ENCODE measurements at places on chromosomes 16 and 17. TPM values are rescaled to one million over a fixed set of nuclear protein-coding genes. Genes with fewer than 3 reads are reported as not detected.

- no peak for DNase-seq
Observed at GRCh38 chr17:59365383-59365981, 34.0 kb downstream of the YPEL2 start.

DNA sequence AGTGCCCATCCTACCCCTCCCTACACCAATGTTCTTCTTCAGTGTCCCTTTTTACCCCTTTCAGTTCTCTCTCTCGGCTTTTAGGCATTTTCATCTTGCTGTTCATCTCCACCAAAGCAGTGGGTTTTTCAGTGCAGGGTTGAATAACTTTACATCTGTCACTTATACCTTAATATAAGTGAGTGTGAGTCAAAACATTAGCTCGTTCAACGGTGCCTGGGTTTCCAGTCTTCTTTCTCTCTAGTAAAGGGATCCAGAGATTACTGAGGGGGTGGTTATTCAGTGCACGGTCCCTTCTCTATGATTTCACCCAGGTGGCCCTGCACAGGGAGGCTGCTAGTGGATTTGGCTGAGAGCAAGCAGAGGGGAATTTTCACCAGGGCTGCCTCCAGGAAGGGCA is 210.6 kb upstream of the CDH5 start:
- DNase-seq = no peak

DNA sequence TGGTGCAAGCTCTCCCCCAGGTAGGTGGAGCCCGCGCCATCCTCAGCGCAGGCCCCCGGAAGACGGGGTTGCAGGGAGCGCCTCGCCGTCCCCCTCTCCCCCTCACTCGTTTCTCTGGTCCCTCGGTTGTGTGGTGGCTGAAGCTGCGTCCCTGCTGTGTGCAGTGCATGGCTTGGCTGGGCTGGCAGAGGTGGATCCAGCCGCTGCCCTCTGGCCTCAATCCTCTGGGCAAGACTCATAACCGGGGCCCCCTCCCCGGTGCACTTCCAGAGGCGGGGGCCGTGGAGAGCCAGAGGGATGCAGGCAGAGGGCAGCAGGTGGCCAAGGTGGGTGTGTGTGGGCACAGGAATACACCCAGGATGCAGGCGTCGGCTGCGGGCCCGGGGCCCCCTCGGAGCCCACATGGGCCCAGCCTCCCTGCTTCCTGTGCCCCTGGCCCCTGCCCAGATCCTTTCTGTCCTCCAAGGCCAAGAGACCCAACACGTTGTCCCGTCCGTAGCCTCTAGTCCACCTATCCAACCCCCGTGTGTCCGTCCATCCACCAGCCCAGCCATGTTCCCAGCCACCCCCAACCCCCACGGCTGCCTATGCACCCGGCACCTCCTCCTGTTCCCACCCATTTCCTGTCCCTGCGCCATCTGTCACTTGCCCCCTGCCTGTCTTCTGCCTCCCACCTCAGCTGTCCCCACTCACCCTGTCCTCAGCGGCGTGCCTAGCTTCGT is 9.3 kb downstream of the TPSG1 start:
- DNase-seq = no peak

- no peak for DNase-seq
Observed at GRCh38 chr16:89187770-89188392, 12.5 kb downstream of the SLC22A31 start.

- DNase-seq = no peak
Observed at GRCh38 chr17:56351675-56352074, 198.4 kb downstream of the ANKFN1 start.

The SLC9A5 gene
- 0.42 TPM for total RNA-seq

The HOXB1 gene
- not detected for total RNA-seq

The SLC5A2 gene
- 0.34 TPM for total RNA-seq

- DNase-seq = no peak
Observed at GRCh38 chr17:81405411-81405872, 10.2 kb downstream of the BAHCC1 start.

DNA sequence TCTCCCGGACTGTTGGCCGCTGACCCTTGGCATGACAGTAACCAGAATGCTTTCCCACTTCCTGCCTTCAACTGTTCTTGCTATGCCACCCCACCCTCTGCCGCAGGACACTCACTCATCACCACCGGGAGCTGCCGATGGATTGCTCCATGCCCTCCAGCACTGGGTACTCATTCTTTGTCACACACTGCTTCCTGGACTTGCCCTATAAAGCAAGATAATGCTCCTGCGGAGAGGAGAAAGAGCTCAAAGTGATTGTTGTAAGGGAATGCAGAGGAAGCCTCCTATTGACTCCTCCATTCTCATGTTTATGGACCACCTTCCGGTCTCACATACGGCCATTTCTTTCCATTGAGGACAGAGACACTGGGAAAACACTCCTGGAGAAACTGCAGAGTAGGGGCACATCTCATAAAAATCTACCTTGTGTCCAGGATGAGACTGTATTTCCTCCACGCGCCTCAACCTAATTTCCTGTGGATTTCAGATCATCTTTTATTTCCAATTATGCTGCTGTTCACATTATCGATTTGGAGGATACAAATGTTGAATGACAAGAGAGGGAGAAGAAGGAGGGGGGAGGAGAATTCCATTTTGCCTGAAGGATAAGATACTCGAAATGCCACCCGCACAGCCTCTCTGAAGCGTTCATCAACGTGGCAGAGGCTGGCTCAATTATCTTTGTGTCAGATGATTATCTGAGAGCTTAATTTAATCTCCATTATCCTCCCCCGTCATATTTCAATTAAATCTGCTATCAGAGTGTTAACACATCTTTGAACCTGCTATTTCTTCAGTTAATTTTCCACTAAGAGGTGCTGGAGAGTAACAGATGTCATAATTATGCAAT is 486.1 kb upstream of the SALL1 start:
- DNase-seq = no peak

The PPY gene
- total RNA-seq = not detected

DNA sequence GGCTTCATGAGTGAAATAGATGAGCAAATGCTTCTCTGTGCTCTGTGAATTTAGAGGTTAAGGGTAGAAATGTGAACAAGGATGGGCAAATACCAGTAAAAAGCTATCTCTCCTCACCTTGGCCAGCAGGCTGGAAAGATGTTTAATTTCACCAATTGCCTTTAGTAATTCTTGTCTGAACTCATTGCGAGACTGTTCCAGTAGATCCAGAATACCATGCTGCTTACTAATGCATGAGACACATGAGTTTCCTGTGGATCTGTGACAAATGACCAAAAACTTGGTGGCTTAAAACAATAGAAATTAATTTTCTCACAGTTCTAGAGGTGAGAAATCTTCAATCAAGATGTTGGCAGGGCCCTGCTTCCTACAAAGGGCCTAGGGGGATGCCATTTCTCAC is 9.3 kb upstream of the ZNF624 start:
- no peak for DNase-seq

The ATAD5 gene
- total RNA-seq = 0.33 TPM

The FOXN1 gene
- not detected for total RNA-seq

The DHRS7B gene
- total RNA-seq = 27.8 TPM
